Stimulated activated CD4-positive, alpha-beta T cell treated with anti-CD3 and anti-CD28 coated beads, TNF-alpha, amount 100 ng/mL, for 24 hours (primary cell): ENCODE measurements at places on chromosomes 1 and 21.

DNA sequence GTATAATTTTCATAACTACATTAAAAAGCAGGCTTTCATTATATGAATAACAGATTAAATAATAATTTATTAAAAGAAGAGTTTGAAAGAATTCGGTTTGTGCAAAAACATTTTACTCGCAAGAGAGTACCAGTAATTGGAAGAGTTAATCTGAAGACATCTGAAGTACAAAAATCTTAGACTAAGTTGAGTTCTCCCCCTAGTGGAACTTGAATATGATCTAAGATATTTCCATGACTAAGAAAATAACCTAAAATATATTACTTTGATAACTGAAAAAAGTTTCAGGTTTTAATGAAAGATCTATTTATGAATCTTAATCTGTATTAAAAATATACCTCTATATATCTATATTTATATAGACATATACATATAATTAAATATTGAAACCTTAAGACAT lies 112.5 kb upstream of the GFI1 start:
- DNase-seq = no peak

DNA sequence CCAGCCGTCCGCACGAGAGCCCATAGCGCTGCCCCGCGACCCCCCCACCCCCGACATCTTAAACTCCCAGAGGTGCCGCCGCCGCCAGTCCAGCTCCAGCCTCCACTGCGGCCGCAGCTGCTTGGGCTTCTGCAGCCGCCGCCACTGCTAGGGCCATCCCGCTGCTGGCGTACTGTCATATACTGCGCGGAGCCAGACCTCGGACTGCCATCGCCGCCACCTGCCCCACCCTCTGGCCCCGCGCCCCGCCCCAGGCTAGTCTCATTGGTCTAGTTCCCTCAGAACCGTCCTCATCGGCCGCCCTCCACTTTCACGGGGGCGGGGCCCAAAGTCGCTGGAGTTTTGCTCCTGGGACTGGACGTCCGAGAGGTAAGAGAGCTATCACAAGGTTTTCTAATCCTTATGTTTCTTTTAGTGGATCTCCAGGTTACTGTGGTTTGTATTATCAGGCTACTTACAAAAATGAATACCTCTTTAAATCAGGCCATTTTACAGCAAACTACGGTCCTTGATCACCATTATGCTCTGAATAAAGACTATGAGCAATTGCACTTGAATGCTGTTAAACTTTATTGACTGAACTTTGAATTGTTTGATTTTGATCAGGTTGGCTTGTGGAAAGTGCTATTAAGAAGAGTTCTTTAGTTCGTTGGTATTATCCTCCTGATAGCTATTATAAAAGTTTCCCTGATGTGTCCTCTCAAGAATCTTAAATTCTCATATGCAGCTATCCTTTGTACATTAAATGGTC lies 2.8 kb upstream of the CD1D start:
- DNase-seq = peak; percentile 25

DNA sequence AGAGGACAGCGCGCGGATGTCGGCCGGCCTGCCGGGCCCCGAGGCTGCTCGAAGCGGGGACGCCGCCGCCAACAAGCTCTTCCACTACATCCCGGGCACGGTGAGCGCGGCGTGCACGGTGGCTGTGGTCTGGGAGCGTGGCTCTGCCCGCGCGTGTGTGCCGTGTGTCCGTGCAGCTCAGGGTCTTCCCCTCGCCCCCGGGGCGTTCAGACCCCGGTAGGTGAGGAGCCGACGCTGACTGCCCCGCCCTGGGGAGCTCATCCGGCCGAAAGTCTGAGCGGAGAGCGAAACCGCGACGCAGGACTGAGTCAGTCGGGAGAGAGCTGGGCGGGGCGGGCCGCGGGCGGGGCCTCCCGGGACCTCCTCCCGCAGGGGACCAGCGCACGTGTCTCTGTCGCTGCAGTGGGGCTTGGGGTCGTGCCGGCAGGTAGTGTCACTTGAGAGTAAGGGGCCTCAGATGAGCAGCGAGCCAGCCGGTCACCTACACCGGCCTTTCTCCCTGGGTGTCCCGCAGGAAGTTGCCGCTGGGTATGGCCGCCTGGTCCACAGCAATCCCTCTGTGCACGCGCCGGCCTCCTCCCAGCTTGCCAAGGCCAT lies 520 bp downstream of the PLEKHN1 start:
- peak; percentile 88 for DNase-seq

- DNase-seq = no peak
Measured at GRCh38 chr21:27362249-27362648, 395.4 kb upstream of the ADAMTS5 start.

DNA sequence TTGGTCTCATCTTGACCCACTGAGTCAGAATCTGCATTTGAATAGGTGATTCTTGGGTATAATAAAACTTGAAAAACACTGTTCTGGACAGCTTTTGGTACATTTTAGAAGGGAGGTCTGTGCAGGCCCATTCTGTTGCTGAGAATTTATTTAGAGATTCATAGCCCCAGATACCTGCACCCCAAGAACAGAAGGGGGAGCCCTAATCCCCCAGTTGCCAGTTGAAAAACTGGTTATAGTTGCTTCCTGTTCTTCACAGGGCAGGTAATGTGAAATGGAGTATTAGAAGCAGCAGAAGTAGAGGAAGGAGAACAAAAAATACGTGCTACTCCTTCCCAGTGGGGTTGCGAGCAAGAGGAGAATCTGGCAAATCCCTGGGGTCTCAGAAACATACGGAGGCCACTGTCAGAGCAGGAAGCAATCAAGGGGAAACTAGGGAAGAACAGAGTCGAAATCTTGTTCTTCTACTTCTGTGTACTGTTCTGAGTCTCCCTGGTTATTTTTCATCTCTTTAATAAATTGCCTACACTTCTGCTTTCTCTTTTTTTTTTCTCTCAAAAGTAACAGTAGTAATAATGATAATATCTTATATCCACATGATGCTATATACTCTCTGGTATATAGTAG lies 4.6 kb upstream of the CLCA2 start:
- DNase-seq = no peak

GRCh38 chr1:36977731-36978406 lies 56.4 kb downstream of the GRIK3 start:
- DNase-seq = no peak

DNA sequence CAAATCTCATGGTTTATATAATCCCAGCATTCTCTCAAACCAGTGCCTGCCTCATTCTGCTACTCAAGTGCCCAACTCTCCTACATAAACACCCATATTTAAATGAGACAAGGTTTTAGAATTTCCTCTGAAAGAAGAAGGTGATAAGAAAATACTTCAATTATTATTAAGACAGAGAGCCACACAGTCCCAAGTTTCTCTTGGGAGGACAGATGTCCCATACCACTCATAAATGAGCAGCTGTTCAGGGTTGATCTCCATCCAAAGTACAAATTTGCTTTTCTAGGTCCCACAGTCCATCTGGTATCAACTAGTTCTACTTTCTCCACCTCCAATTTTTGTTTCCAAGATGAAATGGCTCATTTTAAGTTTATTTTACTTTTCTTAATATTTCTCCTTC lies 11.3 kb downstream of the DCAF8 start:
- no peak for DNase-seq
